ENCODE measurements at places on chromosomes 4 and X.

DNA sequence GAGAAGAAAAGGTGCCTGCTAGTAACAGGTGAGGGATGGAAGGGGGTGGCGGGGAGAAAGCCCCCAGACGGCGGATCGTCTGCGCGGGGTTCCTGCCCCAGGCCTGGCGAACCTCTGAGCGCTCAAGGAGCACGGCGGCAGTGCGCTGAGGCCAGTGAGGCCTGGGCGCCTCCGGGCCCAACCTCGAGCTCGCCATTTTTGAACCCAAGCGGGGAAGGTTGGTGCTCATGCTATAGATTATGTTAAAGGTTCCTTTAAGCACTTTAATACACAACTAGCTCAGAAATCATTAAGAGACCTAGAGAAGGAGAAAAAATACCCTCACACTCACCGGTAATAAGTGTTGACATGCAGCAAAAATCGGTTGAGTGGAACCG, 7.9 kb downstream of the PITX2 start:
- no peak for DNase-seq

- no peak for DNase-seq
Observed at GRCh38 chrX:38262715-38263620, 42.3 kb upstream of the SRPX start.

GRCh38 chrX:110145854-110146253, 142.9 kb downstream of the TMEM164 start:
- DNase-seq = no peak

DNA sequence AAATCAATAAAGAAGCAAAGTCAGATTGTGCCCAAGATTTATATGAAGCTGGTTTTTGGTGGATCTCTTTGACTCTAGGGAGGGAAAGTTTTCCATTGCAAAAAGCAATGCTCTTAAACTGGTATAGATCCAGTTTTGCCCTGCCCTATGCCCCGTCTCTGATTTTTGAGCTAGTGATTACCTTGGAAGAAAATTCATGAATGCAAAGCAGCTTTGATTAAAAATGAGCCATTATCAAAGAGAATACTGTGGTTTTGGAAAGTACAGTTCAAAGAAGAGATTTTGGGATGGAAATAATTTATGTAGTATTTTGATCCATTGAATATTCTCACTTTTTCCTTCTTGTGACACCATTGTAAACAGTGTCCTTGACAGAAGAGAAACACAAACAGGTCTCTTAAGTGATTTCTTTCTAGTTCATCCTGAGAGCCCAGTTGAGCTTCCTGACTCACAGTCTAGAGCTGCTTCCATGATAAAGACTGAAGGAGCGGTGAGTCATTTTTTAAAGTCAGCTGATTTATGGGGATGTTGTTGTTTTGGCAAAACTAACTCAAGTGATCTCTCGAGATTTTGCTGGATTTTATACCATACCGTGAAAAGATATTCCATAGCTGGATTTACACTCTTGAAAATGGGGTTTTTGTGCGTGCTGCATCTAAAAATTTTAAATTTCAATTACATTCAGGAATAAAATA, 76.7 kb downstream of the AFF1 start:
- no peak for DNase-seq

DNA sequence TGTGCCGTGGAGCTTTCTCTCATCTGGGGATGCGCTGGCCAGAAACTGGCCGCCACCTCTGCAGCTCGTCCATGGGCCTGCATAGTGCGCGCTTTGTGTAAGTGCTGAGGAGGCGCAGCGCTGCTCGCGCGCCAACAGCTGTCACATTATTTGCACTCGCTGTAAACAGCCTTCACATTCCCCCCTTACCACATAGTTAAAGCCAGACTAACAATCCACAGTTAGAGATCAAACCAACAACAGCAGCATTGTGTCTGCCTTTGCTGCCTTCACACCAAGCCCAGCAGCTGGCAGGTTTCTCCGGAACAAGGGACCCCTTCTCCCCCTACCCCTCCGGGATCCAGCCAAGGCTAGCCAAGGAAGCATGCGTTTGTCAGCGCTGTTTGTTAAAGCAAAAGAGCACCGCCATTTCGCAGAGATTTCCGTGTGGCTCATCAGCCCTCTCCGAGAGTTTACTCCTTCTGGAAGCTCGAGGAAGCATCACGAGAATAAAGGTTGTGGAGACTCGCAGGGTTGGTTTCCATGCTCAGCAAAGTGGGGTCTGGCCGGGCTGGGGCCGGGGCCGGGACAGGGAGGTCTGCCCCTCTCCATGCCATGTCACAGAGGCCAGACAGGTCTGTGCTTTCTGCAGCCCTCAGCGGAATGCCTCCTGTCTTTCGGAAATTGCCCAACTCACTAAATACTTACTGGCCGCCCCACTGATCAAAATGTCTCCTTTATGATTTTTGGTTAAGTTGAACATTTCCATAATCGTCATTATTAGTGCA, 11.0 kb downstream of the BCOR start:
- DNase-seq = no peak

Measured in cardiac septum (tissue), 1 donor.